ENCODE measurements at places on chromosomes 3 and 15.
A peak's percentile ranks its signal among the peaks of the same experiment; 100 is the strongest.

- no peak for DNase-seq
Measured at GRCh38 chr3:133701435-133702358, 40.0 kb upstream of the TOPBP1 start.

- DNase-seq: no peak
Measured at GRCh38 chr3:194287977-194288706, 63.0 kb downstream of the CPN2 start.

DNA sequence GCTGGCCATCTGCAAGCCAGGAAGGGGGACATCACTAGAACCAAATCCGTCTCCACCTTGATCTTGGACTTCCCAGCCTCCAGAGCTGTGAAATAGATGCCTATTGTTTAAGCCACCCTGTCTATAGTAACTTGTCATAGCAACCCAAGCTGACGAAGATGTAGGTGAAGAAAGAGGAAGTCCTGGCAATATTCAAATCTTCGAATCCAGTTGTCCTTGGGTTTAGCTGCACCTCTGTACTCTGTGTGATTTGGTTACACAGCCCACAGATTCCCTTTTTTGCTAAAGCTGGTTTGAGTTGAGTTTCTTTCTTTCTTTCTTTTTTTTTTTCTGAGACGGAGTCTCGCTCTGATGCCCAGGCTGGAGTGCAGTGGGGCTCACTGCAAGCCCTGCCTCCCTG is 68.0 kb upstream of the XCR1 start:
- no peak for DNase-seq

DNA sequence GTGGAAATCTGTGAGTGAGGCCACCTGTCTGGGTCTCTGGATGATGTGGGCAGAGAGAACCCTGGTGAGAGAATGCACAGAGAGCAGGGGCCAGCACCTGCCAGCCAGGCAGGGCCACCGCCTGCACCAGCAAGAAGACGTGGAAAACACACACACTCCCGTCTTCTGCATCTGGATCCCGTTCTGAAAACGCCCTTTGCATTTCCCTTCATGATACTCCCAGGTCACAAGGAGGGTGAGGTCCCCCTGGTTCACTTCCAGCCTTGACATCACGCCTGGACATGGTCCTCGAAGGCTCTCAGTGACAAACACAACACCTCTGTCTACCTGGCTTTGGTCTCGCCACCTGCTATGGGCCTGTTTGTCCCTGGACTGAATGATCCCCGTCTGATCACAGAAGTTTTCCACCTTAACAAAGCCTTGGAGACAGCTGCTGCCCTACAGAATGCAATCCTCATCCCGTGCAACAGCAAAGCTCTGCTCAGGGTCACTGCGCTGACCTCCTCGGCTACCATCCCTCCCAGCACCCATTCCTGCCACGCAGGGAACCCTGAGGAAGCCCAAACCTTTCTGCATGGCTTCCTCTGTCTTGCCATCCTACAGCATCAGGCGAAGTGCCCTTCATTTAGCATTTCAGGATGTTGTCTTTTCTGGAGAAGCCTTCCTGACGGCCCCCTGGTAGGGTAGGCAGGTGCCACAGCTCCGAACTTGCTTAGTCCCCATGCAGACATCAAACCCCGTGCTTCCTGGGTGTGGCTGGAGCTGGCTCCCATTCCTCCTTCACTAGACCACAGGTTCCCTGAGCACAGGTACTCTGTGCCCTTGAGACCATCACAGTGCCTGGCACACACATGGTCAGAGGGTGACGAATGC is 122.5 kb downstream of the ATP10A start:
- DNase-seq: no peak

- no peak for DNase-seq
Measured at GRCh38 chr3:171058058-171058457, 31.5 kb upstream of the SLC2A2 start.

DNA sequence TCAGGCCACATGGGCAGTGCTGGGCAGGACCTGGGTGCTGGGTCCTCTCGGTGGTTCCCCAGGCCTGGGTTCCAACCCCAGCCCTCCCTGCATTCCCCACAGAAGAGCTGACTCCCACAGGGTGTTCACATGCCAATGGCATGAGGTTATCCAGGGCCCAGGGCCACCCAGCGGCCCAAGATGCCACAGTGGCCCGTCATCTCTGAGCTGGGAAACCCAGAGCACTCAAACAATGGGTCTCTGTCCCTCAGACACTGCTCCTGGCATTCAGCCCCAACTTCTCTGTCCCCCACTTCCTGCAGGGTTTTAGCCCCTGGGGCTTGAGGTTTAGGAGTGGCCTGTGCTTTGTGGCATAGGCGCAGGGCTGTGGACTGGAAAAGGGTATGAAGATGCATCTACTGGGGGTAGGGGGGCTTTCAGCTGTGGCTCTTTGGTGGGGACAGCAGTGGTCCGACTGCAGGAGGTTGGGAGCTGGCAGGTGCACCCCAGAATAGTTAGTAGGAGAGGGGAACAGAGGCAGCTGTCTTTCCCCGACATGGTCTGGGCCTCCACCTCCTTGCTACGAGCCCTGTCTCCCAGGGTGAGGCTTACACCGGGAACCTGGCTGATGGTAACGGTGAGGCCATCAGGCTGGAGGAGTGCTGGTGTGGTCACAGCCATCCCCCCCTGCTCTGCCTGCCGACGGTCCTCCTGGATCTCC is 1.7 kb downstream of the CCDC9B start:
- DNase-seq: peak; percentile 21

DNA sequence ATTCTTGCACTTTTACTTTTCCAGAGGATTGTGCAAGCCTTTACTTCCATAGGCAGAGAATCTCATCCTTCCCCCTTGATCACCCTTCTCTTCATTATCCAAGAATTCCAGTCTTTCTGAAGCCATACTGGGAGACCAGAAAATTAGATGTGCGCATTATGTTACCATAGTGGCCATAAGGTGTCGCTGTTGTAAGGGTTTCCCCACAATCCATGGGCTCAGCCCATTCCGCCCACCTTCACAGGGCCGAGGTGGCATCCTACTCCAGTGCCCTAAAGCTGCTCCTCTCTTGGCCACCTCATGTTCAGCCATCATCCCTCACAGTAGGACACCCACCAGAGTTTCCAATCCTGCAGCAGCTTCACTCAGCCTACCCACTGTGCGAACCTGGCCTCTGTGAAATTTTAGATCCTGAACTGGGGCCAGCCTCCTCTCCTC is 35.0 kb downstream of the CTSH start:
- peak; percentile 74 for DNase-seq

DNA sequence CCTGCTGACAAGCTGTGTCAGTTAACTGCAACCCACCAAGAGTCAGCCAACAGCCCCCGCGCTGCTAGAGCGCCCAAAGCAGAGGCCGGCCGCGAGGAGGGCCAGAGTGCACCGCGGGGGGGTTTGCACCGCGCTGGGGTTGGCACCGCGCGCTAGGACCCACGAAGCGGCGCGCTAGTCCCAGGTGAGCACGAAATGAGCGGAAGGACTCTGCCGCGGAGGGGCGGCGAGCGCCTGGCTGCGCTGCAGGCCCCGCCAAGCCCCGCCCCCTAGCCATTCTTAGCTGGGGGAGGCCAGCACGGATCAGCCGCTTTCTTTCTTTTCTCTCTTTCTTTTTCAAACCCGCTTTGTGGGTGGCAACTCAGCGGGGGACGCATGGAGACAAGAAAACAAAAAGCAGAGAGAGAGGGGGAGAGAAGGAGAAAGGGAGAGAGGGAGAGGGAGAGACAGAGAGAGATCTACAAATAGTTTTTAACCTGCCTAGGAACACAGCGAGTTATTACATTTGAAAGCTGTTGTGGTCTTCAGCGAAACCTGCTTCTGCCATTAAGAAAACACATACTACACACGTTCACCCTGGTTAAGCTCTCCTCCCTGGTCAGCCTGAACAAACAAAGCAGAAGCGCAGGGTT is 6.9 kb upstream of the FOXB1 start:
- peak; percentile 32 for DNase-seq

- DNase-seq: no peak
Measured at GRCh38 chr3:83849106-83849730, 1109.6 kb upstream of the CADM2 start.
